AG08395 (cell line): ENCODE measurements at places on chromosomes 1 and 21.

GRCh38 chr1:223207293-223208066 is 64.4 kb upstream of the TLR5 start:
- peak; percentile 49 for DNase-seq

DNA sequence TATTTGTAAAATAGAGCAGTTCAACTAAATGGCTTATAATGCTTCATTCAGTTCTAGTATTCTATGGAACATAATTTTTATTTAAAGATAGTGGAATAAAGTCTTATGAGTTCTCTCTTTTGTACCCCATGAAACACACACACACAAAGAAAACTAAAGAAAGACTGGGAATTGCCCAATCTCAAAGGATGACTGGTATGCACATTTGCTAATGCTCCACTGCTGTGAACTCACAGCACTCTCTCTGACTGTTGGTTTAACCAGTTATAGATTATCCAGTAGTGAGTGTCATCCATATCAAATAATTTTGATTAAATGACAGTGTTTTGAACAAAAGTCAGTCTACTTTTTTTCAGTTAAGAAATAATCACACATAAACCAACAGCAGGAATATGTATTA is 1082.4 kb upstream of the B3GALT2 start:
- DNase-seq, result no peak

DNA sequence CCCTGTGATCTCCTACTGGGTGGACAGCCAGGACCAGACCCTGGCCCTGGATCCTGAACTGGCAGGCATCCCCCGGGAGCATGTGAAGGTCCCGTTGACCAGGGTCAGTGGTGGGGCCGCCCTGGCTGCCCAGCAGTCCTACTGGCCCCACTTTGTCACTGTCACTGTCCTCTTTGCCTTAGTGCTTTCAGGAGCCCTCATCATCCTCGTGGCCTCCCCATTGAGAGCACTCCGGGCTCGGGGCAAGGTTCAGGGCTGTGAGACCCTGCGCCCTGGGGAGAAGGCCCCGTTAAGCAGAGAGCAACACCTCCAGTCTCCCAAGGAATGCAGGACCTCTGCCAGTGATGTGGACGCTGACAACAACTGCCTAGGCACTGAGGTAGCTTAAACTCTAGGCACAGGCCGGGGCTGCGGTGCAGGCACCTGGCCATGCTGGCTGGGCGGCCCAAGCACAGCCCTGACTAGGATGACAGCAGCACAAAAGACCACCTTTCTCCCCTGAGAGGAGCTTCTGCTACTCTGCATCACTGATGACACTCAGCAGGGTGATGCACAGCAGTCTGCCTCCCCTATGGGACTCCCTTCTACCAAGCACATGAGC is 17.2 kb upstream of the SLC25A44 start:
- no peak for DNase-seq

GRCh38 chr21:16181018-16181417 is 451.2 kb downstream of the USP25 start:
- no peak for DNase-seq

DNA sequence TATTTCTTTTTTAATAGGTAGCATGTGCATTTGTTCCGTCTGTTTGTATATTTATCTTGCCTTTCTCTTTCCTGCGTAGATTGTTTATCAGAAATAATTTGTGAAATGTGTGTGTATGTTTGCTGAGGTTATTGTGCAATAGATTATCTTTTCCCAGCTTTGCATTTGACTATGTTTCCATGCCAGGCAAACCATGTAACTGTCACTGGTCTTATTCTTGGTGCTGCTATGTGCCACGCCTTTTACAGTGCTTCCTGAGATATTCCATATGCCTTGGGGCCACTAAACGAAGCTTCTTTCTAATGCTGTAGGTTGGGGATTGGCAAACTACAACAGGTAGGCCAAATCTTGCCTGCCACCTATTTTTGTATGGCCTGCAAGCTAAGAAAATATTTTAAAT is 598.8 kb downstream of the PLPP3 start:
- no peak for DNase-seq

GRCh38 chr1:205436776-205437410 is 15.0 kb upstream of the LEMD1 start:
- DNase-seq, result no peak

DNA sequence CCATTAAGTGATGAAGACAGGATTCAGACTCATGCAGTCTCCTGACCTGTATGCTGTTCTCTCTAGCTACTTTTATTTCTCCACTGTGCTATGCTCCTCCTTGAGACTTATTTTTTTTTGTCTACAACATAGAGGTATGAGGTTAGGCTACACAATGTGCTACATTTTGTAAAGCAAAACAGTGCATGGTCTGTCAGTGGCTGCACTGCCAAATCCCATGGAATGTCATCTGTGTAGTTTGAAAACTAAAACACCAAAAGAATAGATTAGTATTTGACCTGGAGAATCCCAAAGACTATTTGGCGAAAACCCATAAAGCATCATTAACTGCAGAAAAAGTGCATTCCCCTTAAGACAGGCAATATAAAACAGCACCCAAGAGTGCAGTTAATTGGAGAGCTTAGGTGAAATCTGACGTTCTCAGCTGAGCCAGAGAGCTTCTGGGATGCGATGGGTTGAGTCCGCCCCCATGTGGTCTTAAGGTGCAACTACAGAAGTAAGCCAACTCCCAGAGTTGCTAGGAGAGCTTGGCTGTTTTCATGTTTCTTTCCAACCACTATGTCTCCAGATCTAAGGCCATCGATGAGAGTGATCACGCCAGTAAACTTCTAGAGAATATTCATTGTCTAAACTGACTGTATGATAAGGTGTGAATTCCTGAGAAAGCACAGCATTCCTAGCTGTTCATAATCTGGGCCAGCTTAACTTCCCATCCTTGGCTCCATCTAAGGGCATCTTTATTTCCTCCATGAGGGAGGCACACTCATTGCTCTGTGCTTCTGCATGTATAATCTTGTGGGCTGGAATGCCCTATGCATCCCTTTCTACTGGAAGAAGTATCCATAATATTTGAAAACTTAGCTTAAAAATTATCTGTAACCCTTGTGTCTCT is 20.7 kb upstream of the CYP2J2 start:
- DNase-seq, result peak; percentile 84

- DNase-seq, result peak; percentile 41
Observed at GRCh38 chr1:36653850-36654249, 171.1 kb upstream of the CSF3R start.

DNA sequence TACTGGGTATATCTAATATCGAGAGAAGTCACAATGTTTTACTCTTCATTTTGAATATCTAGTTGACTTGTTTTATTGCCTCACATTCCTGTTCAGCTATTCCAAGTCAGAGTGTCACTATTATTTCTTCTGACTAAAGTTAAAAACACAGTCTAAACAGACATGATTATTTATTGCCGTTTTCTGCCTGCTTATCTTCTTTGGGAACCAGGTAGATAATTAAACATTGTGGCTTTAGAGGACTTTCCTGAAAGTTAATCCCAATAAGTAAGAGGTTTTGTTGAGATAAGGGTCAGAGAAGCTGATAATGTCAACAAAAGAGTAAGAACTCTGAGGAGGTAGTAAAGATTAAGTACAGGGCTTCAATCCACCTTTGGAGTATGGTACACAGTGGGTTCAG is 53.8 kb downstream of the PCNX2 start:
- DNase-seq, result no peak
